ENCODE measurements at places on chromosomes 1 and 21. TPM values are rescaled to one million over a fixed set of nuclear protein-coding genes. Genes with fewer than 3 reads are reported as not detected.

CD101 gene
- total RNA-seq, result 1.1 TPM

CYYR1 gene
- total RNA-seq, result 37.9 TPM

SEC16B gene
- total RNA-seq, result 0.56 TPM

CFHR5 gene
- total RNA-seq, result not detected

DENND2C gene
- total RNA-seq, result 4.1 TPM

EFNA1 gene
- 4.9 TPM for total RNA-seq

TBX15 gene
- total RNA-seq, result 0.42 TPM

SYCP1 gene
- total RNA-seq, result 0.44 TPM

ADAMTS1 gene
- 19.6 TPM for total RNA-seq

GRCh38 chr1:104921525-104921924 is 1171.8 kb downstream of the AMY1C start:
- no peaks in the 10 kb centered on the region for H3K4me1 ChIP-seq
- H3K36me3 ChIP-seq, result no peaks in the 10 kb centered on the region
- H3K27ac ChIP-seq, result no peak overlapping the region
- no peak for DNase-seq
- no peaks in the 10 kb centered on the region for H3K27me3 ChIP-seq
- H3K4me3 ChIP-seq, result no peak overlapping the region

GRCh38 chr1:20640183-20640597 is 6.9 kb downstream of the PINK1 start:
- H3K27me3 ChIP-seq, result no peaks in the 10 kb centered on the region
- H3K4me1 ChIP-seq, result 0 out of 2 replicates have a peak, but pooled peaks cover 3% of the 10 kb centered on the region
- no peak overlapping the region for H3K27ac ChIP-seq
- DNase-seq, result no peak
- H3K4me3 ChIP-seq, result no peak overlapping the region

GRCh38 chr1:10146391-10146790 is 64.0 kb upstream of the KIF1B start:
- DNase-seq, result no peak
- H3K36me3 ChIP-seq, result 0 out of 2 replicates have a peak, but pooled peaks cover 2% of the 10 kb centered on the region
- no peaks in the 10 kb centered on the region for H3K4me1 ChIP-seq
- no peak overlapping the region for H3K27ac ChIP-seq
- H3K4me3 ChIP-seq, result no peak overlapping the region

DNA sequence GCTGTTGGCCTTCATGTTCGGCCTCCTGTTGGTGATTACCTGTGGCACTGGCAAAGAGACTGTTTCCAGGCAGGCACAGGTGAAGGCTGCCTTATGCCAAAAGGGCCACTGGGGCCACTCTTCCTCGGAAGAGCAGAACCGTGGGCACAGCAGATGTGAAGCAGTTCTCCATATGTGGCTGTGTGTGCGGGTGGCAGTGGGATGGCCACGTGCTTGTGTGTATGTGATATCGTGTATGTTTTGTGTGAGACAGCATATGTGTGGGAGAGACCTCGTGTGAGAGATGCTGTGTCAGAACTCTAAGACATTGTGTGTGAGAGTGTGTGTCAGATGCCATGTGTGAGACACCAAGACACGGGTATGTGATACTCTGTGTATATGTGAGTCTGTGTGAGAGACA is 53.4 kb upstream of the KDM4A start:
- no peak for DNase-seq
- no peak overlapping the region for H3K4me3 ChIP-seq
- no peaks in the 10 kb centered on the region for H3K4me1 ChIP-seq
- H3K36me3 ChIP-seq, result peaks cover 14% of the 10 kb centered on the region
- H3K27me3 ChIP-seq, result no peaks in the 10 kb centered on the region

- DNase-seq, result no peak
- no peak overlapping the region for H3K4me3 ChIP-seq
- H3K4me1 ChIP-seq, result no peaks in the 10 kb centered on the region
These were observed 13.4 kb downstream of the PROK1 start for GRCh38 chr1:110464340-110464739.

DNA sequence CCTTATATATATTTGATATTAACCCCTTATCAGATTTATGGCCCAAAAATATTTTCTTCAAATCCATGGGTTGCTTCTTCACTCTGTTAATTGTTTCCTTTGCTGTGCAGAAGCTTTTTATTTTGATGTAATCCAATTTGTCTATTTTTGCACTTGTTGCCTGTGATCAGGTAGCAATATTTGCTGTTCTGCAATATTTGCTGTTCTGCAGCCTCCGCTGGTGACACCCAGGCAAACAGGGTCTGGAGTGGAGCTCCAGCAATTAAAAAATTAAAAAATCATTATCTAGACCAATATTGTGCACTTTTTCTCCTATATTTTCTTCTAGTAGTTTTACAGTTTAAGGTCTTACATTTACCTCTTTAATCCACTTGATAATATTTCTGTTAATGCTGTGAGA is 564.5 kb downstream of the DPYD start:
- no peaks in the 10 kb centered on the region for H3K36me3 ChIP-seq
- no peak overlapping the region for H3K4me3 ChIP-seq
- no peak for DNase-seq
- no peaks in the 10 kb centered on the region for H3K4me1 ChIP-seq
- H3K27ac ChIP-seq, result no peak overlapping the region
- H3K27me3 ChIP-seq, result no peaks in the 10 kb centered on the region

GRCh38 chr1:158527190-158527815 is 26.9 kb downstream of the OR6Y1 start:
- H3K4me1 ChIP-seq, result no peaks in the 10 kb centered on the region
- DNase-seq, result no peak
- H3K27me3 ChIP-seq, result no peaks in the 10 kb centered on the region
- H3K27ac ChIP-seq, result no peak overlapping the region
- no peaks in the 10 kb centered on the region for H3K36me3 ChIP-seq
- H3K4me3 ChIP-seq, result no peak overlapping the region

GRCh38 chr1:209207126-209207700 is 376.3 kb upstream of the CAMK1G start:
- no peak overlapping the region for H3K27ac ChIP-seq
- H3K36me3 ChIP-seq, result no peaks in the 10 kb centered on the region
- DNase-seq, result no peak
- peaks cover 2% of the 10 kb centered on the region for H3K4me1 ChIP-seq
- H3K4me3 ChIP-seq, result no peak overlapping the region
- no peaks in the 10 kb centered on the region for H3K27me3 ChIP-seq

GRCh38 chr1:167501515-167502191 is 16.7 kb downstream of the CD247 start:
- no peaks in the 10 kb centered on the region for H3K36me3 ChIP-seq
- peaks cover 12% of the 10 kb centered on the region for H3K4me1 ChIP-seq
- DNase-seq, result no peak
- H3K27ac ChIP-seq, result no peak overlapping the region
- no peak overlapping the region for H3K4me3 ChIP-seq

DNA sequence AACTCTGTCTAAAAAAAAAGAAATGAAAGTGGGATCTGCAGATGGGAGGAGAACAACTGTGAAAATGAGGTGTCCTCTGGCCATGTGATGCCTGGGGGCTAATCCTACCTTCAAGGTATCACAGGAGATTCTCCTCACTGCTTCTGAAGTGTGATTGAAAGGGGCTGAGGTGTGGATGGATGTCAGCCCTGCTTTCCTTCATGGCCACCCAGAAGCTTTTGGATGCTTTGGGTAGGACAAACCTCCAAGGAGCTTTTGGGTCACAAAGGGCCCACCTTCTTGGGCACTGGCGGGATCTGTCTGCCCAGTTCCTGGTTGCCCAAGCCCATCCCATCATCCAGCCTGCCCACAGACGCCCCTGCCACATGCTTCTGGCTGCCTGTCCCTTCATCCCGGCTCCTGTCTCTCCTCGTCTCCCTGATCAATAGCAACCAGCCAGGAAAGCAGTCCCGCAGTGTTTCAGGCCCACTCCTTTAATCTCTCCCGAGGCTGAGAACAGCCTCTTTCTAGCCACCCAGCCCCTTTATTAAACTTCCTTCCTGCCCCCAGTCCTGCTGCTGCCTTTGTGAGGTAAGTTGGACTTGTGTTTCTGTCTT is 87.2 kb downstream of the MAN1C1 start:
- H3K4me3 ChIP-seq, result no peak overlapping the region
- no peak for DNase-seq
- peaks cover 35% of the 10 kb centered on the region for H3K4me1 ChIP-seq

GRCh38 chr1:15337656-15338402 is 71.9 kb upstream of the EFHD2 start:
- no peak overlapping the region for H3K4me3 ChIP-seq
- H3K27me3 ChIP-seq, result no peaks in the 10 kb centered on the region

GRCh38 chr1:43610339-43610738 is 39.6 kb upstream of the KDM4A start:
- no peaks in the 10 kb centered on the region for H3K27me3 ChIP-seq
- H3K4me1 ChIP-seq, result no peaks in the 10 kb centered on the region
- no peak overlapping the region for H3K27ac ChIP-seq
- no peak overlapping the region for H3K4me3 ChIP-seq
- peaks cover 29% of the 10 kb centered on the region for H3K36me3 ChIP-seq

GRCh38 chr1:19715334-19716203 is 50.9 kb downstream of the HTR6 start:
- DNase-seq, result peak; percentile 96
- no peaks in the 10 kb centered on the region for H3K27me3 ChIP-seq
- no peak overlapping the region for H3K27ac ChIP-seq

DNA sequence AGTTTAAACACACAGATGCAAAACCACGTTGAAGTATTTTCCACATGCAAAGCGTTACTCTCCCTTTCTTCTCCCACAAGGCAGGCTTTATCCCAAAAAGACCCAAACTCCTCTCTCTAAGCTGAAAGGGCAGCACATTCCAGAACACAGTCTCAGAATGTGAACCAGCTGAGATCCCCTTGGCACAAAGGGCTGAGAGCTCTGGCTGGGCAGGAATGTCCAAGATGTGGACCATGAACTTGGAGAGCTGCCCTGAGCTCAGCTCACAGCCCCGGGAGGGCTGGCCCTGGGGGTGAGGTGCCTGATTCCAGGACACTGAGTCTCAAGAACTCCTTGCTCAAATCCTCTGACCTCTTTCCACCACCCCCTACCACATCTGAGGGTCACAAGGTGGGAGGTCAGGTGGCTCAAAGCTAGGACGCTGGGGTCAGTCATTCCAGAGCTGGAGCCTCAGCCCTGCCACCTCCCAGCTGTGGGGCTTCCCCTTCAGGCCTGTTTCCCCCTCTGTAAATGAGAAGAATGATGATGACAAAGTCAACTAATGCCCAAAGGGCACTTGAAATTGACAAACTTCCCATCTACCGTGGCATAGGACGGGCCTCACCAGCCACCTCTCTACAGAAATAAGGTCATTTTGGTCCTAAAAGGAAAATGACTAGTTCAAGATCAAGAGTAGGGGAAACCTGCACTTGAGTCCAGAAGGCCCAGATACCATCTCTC is 11.5 kb downstream of the ALDH4A1 start:
- no peak overlapping the region for H3K27ac ChIP-seq
- no peak for DNase-seq
- no peaks in the 10 kb centered on the region for H3K36me3 ChIP-seq
- H3K4me1 ChIP-seq, result no peaks in the 10 kb centered on the region
- H3K27me3 ChIP-seq, result no peaks in the 10 kb centered on the region
- H3K4me3 ChIP-seq, result no peak overlapping the region

DNA sequence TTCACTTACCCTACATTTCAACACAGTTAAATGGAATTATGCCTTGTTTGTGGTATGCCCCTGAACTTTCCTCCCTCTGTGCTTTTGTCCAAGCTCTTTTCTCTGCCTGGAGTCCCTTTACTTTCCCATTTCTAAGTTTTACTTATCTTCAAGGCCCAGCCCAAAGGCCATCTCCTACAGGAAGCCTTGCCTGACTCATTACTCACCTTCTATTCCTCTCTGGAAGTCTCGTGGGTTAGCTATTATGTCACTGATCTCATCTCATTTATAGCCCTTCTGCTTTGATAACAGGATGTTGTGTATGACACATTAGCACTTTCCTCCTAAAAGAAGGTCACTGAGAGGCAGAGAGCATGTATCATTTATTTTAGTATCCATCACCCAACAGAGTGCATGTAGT is 78.8 kb upstream of the CD1D start:
- no peak overlapping the region for H3K27ac ChIP-seq
- H3K36me3 ChIP-seq, result no peaks in the 10 kb centered on the region
- peaks cover 20% of the 10 kb centered on the region for H3K4me1 ChIP-seq
- DNase-seq, result no peak
- H3K27me3 ChIP-seq, result no peaks in the 10 kb centered on the region

DNA sequence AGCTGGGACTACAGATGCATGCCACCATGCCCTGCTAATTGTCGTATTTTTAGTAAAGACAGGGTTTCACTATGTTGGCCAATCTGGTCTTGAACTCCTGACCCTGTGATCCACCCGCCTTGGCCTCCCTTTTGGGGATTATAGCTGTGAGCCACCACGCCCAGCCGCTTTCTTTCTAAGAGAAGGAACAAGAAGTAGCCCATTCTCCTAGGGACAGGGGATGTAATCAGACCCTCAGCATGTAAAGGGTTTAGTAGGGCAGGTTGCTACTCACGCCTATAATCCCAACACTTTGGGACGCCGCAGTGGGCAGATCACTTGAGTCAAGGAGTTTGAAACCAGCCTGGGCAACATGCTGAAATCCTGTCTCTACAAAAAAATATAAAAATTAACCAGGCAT is 189.7 kb downstream of the TOMM20 start:
- no peaks in the 10 kb centered on the region for H3K36me3 ChIP-seq
- H3K27ac ChIP-seq, result no peak overlapping the region
- H3K4me3 ChIP-seq, result no peak overlapping the region

DNA sequence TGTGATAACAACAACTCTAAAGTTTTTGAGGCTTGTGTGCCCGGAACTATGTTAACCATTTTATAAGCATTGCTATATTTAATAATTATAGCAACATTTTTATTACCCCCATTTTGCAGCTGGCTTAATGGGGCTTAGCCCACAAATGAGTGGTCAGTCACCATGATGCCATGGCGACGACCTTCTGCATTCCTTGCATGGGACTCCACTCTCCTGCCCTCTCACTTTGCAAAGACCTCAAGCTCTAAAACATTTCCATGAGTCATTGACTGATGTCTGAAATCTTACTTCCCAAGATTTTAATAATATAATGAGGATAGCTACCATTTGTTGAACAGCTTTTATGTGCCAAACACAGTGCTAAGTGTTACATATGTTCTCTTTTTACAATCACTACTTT is 15.4 kb downstream of the NGF start:
- no peak overlapping the region for H3K27ac ChIP-seq
- H3K36me3 ChIP-seq, result no peaks in the 10 kb centered on the region
- H3K4me3 ChIP-seq, result no peak overlapping the region
- no peaks in the 10 kb centered on the region for H3K4me1 ChIP-seq
- no peak for DNase-seq
- no peaks in the 10 kb centered on the region for H3K27me3 ChIP-seq

- DNase-seq, result no peak
- H3K4me3 ChIP-seq, result no peak overlapping the region
- no peaks in the 10 kb centered on the region for H3K27me3 ChIP-seq
- no peaks in the 10 kb centered on the region for H3K36me3 ChIP-seq
- H3K4me1 ChIP-seq, result peaks cover 3% of the 10 kb centered on the region
- no peak overlapping the region for H3K27ac ChIP-seq
These were observed 15.0 kb upstream of the ATP1B1 start for GRCh38 chr1:169091480-169091941.
